Breast epithelium (tissue), 4 donors: ENCODE measurements at places on chromosomes 6 and 20.

- DNase-seq: no peak
Observed at GRCh38 chr6:36419310-36419709, 23.3 kb downstream of the PXT1 start.

GRCh38 chr20:13458860-13459451, 179.8 kb downstream of the TASP1 start:
- DNase-seq: no peak

GRCh38 chr6:126175251-126175650, 164.7 kb upstream of the CENPW start:
- no peak for DNase-seq

GRCh38 chr6:122713138-122713537, 66.4 kb upstream of the FABP7 start:
- no peak for DNase-seq

DNA sequence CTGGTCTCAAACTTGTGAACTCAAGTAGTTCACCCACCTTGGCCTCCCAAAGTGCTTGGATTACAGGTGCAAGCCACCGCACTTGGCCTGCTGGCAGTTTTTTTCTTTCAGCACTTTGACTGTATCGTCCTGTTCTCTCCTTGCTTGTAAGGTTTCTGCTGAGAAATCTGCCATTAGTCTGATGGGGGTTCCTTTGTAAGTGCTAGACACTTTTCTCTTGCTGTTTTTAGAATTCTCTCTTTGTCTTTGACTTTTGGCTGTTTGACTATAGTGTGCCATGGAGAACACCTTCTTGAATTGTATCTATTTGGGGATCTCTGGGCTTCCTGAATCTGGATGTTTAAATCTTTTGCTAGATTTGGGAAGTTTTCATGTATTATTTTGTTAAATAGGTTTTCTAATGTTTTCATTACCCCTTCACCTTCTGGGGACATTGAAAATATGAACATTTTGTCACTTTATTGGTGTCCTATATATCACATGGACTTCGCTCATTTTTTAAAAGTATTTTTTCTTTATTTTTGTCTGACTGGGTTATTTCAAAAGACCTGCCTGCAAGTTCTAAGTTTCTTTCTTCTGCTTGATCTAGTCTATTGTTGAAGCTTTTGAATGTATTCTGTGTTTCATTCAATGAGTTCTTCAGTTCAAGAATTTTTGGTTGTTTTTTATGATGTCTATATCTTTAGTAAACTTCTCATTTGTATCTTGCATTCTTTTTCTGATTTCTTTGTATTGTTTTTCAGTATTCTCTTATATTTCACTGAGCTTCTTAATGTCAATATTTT, 22.1 kb downstream of the GJA10 start:
- DNase-seq: no peak

DNA sequence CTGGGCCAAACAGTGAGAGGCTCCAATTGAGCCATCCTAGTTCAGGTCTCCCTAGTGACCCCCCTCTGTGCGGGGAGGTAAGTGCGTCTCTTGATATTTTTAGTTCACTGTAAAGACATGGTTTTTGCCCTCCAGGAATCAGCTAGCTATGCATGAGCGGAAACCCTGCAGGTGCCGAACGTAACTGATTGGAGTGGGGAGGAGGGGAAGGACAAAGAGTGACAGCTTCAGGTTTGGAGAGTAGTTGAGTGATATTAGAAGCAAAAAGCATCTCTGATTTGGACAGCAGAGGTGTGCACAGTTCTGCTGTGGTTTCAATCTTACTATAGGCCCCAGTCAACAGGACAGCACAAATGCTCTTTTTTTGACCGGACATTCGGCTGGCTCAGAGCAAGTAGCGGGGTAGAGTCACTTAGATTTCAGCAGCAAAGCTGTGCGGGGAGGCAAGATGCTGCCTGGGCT, 31.8 kb downstream of the TBC1D7 start:
- DNase-seq: no peak

- no peak for DNase-seq
Observed at GRCh38 chr6:108847738-108848115, 495 bp upstream of the ARMC2 start.

DNA sequence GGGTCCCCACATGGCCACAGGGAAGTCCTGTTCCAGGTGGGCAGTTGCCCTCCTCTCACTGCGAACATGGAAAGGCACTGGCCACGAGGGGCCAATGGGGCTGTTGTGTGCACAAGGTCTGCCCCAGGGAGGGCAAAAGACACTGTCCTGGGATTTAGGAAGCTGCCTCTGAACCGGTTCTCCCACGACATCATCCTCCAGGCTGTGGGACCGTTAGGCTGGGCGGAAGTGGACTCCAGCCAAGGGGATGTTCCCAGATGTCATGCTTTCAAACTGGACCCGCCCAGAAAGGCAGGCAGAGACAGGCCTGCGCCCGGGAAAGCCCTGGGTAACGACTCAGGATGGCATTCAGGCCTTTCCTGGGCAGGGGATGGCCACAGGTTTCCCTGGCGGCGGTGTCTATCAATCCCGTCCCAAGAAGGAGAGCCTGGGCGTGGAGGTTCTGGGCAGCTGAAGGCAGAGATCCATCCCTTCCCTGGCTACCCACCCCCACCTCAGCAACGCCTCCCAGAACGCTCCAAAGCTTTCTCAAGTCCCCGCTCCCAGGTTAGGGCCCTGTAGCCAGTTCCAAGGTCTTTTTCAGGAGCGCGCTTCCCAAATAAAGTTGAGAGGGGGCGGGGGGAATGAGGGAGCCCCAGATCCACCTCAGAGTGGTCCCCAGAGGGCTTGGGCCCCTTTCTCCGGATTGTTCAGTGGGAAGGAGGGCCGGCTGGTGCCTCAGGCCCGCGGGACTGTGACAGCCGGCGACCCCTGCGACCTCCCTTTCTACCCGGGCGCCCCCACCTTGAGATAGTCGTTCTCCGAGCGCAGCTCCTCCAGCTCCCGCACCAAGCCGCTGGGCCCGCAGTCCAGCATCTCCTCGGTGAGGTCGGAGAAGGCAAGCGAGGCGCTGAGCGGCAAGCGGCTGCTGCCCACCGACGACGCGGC, 13.8 kb upstream of the TLDC2 start:
- DNase-seq: peak; percentile 95

DNA sequence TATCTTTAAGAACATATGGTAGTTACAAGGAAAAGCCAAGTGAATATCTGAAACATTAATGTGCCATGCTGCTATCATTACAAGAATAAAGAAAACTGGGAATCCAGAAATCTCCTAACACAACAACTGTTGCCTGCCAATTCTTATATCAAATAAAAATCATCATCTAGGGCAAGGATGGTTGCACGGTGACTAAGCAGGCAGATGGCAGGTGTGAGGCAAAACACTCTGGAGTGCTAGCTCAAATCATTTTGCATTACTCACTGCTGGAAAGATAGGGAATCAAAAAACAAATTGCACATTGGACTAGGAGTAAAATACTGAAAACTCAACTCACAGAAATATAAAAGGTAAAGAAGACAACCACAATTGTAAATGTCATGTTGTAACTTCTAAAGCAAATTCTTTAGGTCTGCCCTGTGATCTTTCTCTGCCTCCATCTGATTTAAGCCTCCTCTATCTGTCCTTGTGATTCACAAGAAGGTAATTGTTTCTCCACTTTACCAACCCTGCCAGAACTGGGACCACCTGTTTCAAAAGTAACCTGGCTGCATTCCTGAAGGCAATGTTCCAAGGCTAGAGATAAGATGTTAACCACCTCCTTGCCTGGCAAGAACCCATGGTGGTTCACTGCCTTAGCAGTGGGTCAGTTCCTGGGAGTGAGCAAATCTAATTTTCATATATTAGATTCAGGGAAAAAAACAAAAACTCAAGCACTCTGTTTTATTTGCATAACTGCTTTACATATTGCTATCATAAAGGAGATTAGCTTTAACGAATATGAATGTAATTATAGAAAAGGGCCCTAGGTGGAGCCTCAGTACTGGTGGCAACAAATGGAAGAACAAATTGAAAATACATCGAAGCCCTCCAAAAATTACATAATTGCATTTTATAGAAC, 33.1 kb upstream of the LCA5 start:
- no peak for DNase-seq

DNA sequence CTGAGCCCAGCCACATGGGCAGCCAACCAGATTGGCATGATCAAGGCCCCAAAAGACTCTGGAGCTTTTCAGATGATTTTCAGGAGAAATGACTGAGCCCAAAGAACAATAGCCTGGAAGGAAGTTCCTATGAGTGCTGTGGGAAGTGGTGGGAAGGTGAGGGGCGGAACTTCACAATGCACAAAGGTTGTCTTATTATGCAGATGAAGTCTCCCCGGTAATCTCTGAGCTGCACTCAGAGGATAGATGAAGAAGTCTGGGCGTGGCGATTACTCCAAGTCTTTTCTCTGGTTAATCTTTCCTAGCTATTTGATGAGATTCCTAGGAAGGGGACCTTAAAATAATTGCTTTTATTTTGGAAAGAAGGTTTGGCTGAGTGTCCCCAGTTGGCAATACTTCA, 36.9 kb downstream of the LBP start:
- no peak for DNase-seq

GRCh38 chr6:109740787-109741186, 49.7 kb downstream of the FIG4 start:
- no peak for DNase-seq

GRCh38 chr20:40744818-40745175, 55.8 kb upstream of the MAFB start:
- no peak for DNase-seq

DNA sequence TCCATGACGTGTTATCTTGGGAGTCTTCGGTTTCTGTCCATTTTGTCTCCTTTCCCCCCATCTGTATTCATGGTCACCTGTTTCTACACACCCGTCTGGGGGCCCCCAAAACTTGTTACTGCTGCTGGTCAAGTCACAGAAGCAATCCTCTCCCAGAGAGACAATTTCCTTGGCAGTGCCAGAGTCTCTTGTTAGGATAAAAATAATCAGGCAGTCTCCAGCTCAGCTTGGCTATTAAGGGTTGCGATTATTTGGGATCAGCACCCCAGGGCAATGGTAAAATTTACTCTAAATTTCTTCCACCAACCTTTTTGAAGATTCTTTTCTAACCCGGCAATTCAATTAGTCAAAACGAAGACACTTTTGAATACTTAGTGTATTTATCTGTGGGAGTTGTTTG, 229.1 kb upstream of the JARID2 start:
- no peak for DNase-seq

GRCh38 chr6:87274660-87275274, 47.6 kb upstream of the SMIM8 start:
- DNase-seq: no peak

DNA sequence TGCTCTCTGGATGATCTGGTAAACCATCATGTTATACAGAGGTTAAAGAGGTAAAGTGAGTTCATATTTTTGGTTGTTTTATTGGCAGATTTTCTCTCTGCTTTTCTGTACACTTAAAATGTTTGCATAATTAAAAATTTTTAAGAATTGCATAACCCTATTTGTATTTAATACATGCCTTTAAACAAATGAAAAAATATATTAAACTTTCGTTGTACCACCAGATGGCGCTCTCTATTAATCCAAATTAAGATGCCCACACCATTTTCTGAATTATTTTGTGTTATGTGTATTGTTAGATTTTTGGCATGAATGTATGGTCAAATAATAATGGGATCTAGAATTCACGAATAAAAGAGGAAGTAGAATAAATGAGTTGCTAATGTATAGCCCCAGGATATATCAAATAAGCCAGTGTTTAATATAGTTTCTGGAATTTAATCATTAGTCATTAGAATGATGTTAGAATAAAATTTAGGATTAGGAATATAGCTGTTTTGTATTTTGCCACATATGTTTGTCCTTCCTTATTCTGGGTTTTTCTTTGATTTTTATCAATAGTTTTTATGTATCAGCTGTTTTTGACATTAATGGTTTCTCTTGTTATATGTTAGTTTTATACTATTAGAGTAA, 38.9 kb downstream of the SMAP1 start:
- no peak for DNase-seq

- DNase-seq: no peak
Observed at GRCh38 chr6:33886673-33887144, 82.9 kb upstream of the MLN start.

DNA sequence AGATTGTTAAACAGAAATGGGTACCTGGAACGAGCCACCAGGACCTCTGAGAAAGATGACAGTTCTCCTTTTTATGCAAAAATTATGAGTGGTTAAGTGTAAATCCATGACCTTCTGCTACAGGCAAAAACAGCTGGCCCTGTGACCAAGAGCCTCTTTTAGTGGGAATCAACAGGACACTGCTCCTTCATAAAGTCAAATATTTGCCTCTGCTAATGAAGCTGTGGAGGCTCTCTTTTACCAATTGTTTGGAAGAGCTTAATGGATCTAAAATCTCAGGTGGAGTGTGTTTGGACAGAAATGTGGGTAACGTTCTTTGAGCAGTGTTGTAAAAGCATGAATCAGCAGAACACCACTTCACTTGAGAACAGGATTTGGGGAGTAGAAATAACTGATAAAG, 117.5 kb upstream of the PCSK2 start:
- no peak for DNase-seq

DNA sequence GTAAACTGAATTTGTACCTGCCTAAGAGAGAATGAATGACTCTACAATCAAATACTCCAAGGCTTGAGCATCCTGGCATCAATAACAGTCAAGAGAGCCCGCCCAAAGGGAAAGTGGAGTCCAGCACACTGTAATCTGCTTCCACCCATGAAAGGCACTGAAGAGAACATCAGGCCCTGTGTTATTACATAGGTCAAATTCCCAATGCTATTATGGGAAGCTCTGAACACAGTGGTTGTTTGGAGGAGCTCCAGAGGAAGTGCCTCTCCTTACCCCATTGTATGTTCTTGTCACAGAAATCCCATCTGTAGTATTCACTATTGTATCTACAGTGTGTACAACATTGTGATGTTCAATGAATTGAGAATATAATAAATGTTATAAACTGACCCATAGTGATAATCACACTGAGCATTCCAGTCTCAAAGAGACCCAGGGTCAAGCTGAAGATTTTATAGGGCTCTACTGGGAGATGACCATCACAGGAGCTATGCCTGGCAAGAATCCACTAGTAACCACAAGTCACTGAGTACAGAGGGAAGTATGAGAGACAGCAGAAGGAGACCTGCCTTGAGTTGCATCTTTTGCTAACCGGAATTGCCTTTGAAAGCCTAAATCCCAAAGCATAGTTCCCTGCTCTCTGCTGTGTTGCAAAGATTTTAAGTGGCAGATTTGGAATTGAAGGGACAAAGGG, 446.7 kb downstream of the GJA1 start:
- no peak for DNase-seq

DNA sequence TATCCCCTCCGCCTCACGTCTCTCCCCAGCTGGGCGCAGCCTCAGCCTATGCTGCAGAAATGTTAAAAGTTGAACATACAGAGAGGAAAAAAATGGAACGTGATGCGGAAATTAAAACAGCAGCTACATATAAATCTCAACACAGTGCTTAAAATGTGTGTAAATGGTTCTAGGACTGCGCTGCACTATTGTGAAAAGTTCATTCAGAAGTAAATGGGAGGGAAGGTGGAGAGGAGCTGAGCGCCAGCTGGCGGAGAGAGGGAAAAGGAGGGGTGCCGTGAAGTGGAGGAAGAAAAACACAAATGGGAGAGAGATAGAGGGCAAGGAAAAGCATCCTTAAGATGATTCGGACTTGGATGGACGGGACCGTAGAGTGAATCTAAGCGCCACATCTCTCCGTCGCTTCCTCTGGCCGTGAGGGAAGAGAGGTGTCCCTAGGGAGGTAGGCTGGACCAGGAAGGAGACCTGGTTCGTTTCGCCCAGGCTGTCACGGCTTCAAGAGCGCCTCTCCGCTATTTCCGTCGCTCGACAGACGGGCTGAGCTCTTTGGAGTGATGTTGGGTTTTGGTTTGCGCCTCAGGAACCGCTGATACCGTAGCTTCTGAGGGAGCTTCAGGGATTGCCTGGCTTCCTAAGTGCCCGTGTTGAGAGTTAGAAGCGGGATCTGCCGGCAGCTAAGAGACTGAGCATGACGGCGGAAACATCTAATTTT, 113.7 kb downstream of the TRIM27 start:
- no peak for DNase-seq
